ENCODE measurements at places on chromosomes 16 and 17. TPM values are rescaled to one million over a fixed set of nuclear protein-coding genes. Genes with fewer than 3 reads are reported as not detected.

MLLT6 gene
- total RNA-seq, result 122 TPM

AURKB gene
- total RNA-seq, result 35.0 TPM

NPIPB13 gene
- 15.3 TPM for total RNA-seq

OTOA gene
- total RNA-seq, result 0.17 TPM

- no peak overlapping the region for H3K4me3 ChIP-seq
- peaks cover 22% of the 10 kb centered on the region for H3K4me1 ChIP-seq
- H3K27ac ChIP-seq, result no peak overlapping the region
- peaks cover 41% of the 10 kb centered on the region for H3K27me3 ChIP-seq
Measured at GRCh38 chr16:86020971-86021370, 122.0 kb downstream of the IRF8 start.

DNA sequence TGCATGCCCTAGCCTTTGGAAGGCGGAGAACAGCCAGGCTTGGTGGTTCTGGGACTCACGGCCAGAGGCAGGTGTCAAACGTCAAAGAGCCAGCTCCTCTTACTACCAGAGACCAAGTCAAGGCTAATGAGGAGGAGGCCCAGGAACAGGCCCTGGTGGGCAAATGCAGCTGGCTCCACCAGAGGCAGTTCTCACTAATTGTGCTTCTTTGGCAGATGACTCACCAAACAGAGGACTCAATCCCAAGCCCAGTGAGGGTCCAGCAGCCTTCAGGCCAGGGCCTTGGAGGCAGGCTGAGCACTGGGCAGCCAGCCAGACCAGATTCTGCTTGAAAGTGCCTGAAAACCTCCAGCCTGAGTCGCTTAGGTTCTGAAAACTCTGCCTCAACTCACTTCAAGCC is 336.5 kb upstream of the CDH5 start:
- peaks cover 14% of the 10 kb centered on the region for H3K27me3 ChIP-seq
- no peak overlapping the region for H3K4me3 ChIP-seq
- H3K36me3 ChIP-seq, result no peaks in the 10 kb centered on the region
- peaks cover 11% of the 10 kb centered on the region for H3K4me1 ChIP-seq

DNA sequence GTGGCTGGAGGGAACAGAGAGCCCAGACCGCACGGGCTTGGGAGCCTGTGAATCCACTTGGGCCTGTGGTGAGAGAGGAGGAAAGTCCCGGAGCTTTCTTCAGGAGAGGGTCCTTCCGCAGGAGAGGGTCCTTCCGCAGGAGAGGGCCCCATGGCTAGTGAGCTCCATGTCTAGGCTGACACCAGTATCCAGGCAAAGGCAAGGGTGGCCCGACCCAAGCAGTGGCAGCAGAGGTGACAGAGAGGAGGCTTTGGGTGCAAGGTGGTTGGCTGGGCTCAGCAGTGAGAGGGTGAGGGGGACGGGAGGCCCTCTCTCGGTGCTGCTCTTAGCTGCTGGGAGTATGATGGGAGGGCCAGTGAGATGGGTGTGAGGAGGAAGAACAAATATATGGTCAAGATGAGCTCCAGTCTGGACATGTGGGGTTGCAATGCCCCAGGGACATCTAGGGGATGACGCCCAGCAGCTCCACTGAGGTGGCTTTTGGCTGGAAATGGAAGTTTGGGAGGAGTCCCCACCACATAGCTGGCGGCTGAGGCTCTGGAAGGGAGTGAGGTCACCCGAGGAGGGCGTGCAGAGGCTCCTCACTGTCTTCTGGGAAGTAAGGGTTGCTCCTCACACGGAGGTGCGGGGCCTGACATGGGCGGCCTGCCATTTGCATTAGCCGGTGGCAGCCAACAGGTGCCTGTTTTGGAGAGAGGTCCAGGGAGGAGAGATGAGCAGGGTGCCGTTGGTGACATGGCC is 2.3 kb upstream of the HSD3B7 start:
- peak overlapping the region; percentile 34 for H3K27ac ChIP-seq
- no peaks in the 10 kb centered on the region for H3K4me1 ChIP-seq
- no peaks in the 10 kb centered on the region for H3K27me3 ChIP-seq
- no peak overlapping the region for H3K4me3 ChIP-seq

DNA sequence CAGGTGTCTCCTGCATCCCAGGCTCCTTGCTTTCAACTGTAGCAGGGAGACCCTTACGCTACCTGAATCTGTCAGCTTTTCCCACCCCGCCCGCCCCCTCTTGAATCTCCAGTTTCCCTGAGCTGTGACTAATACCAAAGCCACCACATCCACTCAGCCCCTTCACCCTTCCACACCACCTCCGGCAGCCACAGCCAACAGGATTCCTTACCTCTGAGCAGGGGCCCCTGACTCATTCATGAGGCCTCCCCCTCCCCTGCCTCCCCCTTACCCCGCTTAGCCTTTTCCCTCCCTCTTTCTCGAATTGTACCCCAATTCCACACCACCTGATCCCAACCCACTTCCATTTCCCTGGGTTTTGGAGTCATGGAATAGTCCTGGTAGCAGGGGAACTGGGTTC is 2.3 kb downstream of the STX1B start:
- DNase-seq, result no peak
- peaks cover 10% of the 10 kb centered on the region for H3K4me1 ChIP-seq
- H3K27ac ChIP-seq, result no peak overlapping the region

DNA sequence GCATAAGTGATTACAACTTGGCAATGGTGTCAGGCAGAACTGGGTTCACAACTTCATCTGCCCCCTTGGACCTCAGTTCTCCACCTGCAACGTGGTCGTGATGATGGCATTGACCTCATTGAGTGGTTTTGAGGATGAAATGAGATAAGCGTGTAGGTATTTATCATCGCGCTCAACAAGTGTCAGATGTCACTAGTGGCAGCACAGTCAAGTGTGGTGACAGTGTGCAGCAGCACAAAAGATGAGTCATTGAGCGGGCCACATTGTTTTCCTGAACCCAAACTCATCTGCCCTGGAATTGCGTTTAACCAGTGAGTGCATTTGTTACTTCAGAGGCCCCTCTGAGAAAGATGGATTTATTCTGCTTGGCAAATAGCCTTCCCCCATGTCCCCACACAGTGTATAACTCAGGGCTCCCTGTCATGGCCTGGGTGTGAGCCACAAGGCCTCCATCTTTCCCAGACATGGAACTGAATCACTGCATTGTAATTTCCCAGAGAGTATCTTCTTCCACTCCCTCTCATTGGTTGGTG is 20.9 kb downstream of the IRX3 start:
- peaks cover 27% of the 10 kb centered on the region for H3K27me3 ChIP-seq
- no peaks in the 10 kb centered on the region for H3K36me3 ChIP-seq
- H3K4me1 ChIP-seq, result peaks cover 6% of the 10 kb centered on the region
- H3K27ac ChIP-seq, result no peak overlapping the region
- no peak overlapping the region for H3K4me3 ChIP-seq

DNA sequence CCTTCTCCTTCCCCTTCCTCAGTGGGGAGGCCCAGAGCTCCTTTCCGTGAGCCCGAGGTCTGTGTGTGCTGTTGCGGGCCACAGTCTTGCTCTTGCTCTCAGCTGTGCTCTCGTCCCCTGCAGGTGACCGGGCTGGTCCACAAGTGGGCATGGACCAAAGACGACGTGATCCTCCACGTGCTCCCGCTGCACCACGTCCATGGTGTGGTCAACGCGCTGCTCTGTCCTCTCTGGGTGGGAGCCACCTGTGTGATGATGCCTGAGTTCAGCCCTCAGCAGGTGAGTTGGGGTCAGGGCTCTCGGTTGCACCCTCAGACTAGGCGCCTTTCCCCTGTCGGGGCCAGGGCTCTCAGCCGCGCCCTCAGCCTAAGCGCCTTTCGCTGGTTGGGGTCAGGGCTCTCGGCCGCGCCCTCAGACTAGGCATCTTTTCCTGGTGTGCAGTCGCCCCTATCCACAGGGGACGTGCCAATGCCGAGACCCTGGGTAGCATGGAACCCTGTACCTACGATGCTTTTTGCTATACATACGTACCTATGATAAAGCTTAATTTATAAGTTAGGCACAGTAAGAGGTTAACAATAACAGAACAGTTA is 8.9 kb downstream of the ACSF3 start:
- H3K36me3 ChIP-seq, result peaks cover 12% of the 10 kb centered on the region
- H3K4me3 ChIP-seq, result no peak overlapping the region
- no peak for DNase-seq
- H3K4me1 ChIP-seq, result peaks cover 7% of the 10 kb centered on the region
- H3K27ac ChIP-seq, result peak overlapping the region; percentile 64
- H3K27me3 ChIP-seq, result no peaks in the 10 kb centered on the region

GRCh38 chr16:7921345-7921744 is 588.7 kb downstream of the RBFOX1 start:
- no peaks in the 10 kb centered on the region for H3K27me3 ChIP-seq
- no peaks in the 10 kb centered on the region for H3K4me1 ChIP-seq
- no peak for DNase-seq
- H3K36me3 ChIP-seq, result no peaks in the 10 kb centered on the region

- H3K27ac ChIP-seq, result no peak overlapping the region
- H3K27me3 ChIP-seq, result no peaks in the 10 kb centered on the region
- H3K4me3 ChIP-seq, result no peak overlapping the region
- peaks cover 17% of the 10 kb centered on the region for H3K36me3 ChIP-seq
- peaks cover 13% of the 10 kb centered on the region for H3K4me1 ChIP-seq
Measured at GRCh38 chr16:78118469-78119025, 19.1 kb downstream of the WWOX start.

GRCh38 chr17:27993161-27993695 is 49.2 kb upstream of the NLK start:
- no peaks in the 10 kb centered on the region for H3K4me1 ChIP-seq
- H3K27me3 ChIP-seq, result peaks cover 14% of the 10 kb centered on the region
- no peak overlapping the region for H3K27ac ChIP-seq
- no peak for DNase-seq
- H3K36me3 ChIP-seq, result no peaks in the 10 kb centered on the region
- H3K4me3 ChIP-seq, result no peak overlapping the region

- no peaks in the 10 kb centered on the region for H3K27me3 ChIP-seq
- peaks cover 22% of the 10 kb centered on the region for H3K4me1 ChIP-seq
- H3K27ac ChIP-seq, result peak overlapping the region; percentile 84
- H3K36me3 ChIP-seq, result no peaks in the 10 kb centered on the region
- no peak overlapping the region for H3K4me3 ChIP-seq
Measured at GRCh38 chr17:75428543-75429469, 23.3 kb upstream of the GRB2 start.

GRCh38 chr17:82334622-82335394 is 1.2 kb upstream of the SECTM1 start:
- peak overlapping the region; percentile 87 for H3K4me3 ChIP-seq
- no peaks in the 10 kb centered on the region for H3K36me3 ChIP-seq
- DNase-seq, result no peak
- peaks cover 15% of the 10 kb centered on the region for H3K27me3 ChIP-seq
- peak overlapping the region; percentile 86 for H3K27ac ChIP-seq
- peaks cover 32% of the 10 kb centered on the region for H3K4me1 ChIP-seq

- no peaks in the 10 kb centered on the region for H3K27me3 ChIP-seq
- no peak for DNase-seq
- no peak overlapping the region for H3K27ac ChIP-seq
- no peaks in the 10 kb centered on the region for H3K36me3 ChIP-seq
- no peaks in the 10 kb centered on the region for H3K4me1 ChIP-seq
Measured at GRCh38 chr16:56965149-56966092, 3.7 kb downstream of the CETP start.

GRCh38 chr17:36910513-36910912 is 26.8 kb upstream of the LHX1 start:
- H3K36me3 ChIP-seq, result no peaks in the 10 kb centered on the region
- no peak overlapping the region for H3K27ac ChIP-seq
- no peaks in the 10 kb centered on the region for H3K4me1 ChIP-seq
- peaks cover 15% of the 10 kb centered on the region for H3K27me3 ChIP-seq

DNA sequence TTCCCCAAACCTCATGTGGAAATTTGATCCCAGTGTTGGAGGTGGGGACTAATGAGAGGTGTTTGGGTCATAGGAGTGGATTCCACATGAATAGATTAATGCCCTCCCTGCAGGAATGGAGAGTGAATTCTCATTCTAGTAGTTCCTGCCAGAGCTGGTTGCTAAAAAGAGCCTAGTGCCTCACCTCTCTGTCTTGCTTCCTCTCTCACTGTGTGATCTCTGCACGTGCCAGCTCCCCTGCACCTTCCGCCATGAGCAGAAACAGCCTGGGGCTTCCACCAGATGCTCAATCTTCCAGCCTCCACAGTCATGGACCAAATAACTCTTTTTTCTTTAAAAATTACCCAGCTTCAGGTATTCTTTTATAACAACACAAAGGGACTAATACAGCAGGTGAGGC is 72.9 kb upstream of the CLEC3A start:
- H3K4me3 ChIP-seq, result no peak overlapping the region
- H3K27ac ChIP-seq, result no peak overlapping the region
- peaks cover 22% of the 10 kb centered on the region for H3K4me1 ChIP-seq
- DNase-seq, result no peak

- no peak overlapping the region for H3K27ac ChIP-seq
- H3K4me1 ChIP-seq, result no peaks in the 10 kb centered on the region
- no peaks in the 10 kb centered on the region for H3K27me3 ChIP-seq
- DNase-seq, result no peak
- no peak overlapping the region for H3K4me3 ChIP-seq
Measured at GRCh38 chr16:24853830-24854229, 8.1 kb downstream of the SLC5A11 start.

DNA sequence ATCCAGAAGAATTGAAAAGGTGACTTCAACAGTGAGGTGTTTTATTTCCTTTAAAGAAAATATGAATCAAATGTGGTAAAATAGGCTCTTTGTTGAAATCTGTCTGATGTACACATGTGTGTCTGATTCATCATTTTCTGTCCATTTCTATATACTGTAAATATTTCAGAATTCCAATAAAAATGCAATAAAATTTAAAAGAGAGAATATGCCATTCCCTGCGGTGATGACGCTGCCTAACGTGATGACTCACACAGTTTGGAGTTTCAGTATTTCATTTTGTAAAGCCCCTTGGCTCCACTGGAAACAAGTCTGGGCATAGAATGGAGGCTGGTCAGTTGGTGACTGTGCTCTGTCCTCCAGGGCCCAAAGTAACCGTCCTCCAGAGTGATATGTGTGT is 482.5 kb upstream of the CDH5 start:
- no peaks in the 10 kb centered on the region for H3K4me1 ChIP-seq
- DNase-seq, result no peak
- no peak overlapping the region for H3K4me3 ChIP-seq
- no peaks in the 10 kb centered on the region for H3K27me3 ChIP-seq
- H3K27ac ChIP-seq, result no peak overlapping the region

All from type B pancreatic cell (in vitro differentiated cells).